CD4-positive, alpha-beta T cell treated with Interleukin-1 beta for 1 hour (primary cell): ENCODE measurements at places on chromosomes 16 and 17.
A peak's percentile ranks its signal among the peaks of the same experiment; 100 is the strongest.

DNA sequence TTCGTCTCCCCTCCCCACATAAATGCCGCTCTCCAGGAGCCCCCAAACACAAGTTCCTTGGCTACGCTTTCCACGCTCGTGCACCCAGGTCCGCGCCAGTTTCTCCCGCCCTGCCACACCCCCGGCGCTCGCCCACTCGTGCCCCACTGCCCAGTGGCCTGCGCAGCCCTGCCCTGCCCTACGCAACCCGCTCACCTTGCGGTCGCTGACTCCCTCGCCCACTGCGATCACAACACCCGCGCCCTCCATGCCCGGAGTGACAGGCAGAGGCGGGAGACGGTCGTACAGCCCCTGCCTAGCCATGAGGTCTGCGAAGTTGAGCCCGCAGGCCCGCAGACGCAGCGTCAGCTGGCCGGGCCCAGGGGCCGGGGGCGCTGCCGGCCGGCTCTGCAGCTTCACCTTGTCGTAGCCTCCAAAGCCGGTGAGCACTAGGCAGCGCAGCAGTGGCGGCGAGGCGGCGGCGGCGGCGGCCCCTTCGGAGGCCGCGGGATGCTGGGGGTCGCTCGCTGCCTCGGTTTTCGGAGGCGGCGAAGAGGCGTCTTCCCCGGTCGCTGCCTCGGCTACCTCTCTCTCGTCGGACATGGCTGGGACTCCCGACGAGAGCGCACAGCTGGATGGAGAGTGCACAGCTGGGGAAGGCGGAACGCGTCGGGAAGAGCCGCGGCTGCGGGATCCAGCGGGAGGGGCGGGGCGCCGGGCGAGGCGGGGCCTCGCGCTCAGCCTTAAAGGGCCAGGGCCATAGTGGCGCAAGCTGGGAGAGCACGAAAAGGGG is at the start of gene VAT1:
Gene VAT1, minus strand, starts transcription at position 645 of the 772 bp plus-strand sequence. Its CDS starts 63 bp downstream, at position 582.
- DNase-seq = peak; percentile 61

DNA sequence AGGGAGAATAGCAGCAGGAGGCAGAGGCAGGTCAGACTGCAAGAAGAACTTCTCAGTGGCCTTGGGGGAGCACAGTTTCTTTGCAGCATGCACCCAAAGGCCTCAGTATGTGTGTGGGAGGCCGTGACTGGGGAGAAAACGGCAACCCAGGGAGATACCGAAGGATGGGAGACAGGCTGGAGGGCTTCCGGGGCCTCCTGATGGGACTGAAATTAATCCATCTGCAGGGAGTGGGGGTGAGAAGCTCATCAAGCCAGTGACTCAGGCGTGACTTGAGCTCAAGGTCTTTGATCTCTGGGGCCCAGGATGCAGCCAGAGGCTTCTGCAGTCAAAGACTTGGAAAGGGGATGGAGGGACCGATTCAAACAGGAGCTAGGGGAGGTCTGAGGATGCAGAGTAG is 5.1 kb upstream of the C17orf113 start:
- DNase-seq = no peak

- peak; percentile 58 for DNase-seq
These were observed 19.2 kb downstream of the GJD3 start for GRCh38 chr17:40345161-40345993.

GRCh38 chr16:9518051-9518450 is 426.6 kb downstream of the HAPSTR1 start:
- no peak for DNase-seq

DNA sequence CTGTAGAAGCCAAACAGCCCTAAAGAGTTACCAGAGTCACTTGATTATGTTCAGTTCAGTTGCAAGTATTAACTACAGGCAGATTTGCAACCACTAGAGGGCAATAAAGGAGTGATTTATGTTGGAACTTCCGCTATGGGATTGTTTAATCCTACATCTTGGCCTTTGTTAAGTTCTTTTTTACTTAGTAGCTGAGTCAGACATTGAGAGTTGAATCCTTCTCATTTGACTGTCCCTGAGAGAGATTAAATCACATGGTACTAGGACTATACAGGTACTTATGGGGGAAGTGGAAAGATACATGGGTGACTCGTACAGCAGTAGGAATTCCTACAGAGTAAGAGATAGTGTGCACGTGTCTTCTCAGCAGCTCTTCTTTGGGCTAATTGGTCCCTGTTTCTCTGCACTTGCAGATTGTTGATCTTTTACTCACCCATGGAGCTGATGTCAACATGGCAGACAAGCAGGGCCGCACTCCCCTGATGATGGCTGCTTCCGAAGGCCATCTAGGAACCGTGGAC is 40.3 kb downstream of the CYB561 start:
- DNase-seq = peak; percentile 39

- no peak for DNase-seq
These were observed 1001.6 kb upstream of the CDH8 start for GRCh38 chr16:63037761-63038396.

GRCh38 chr17:28173801-28174200 is 131.3 kb downstream of the NLK start:
- DNase-seq = no peak

GRCh38 chr16:84527532-84528269 is 23.2 kb upstream of the MEAK7 start:
- no peak for DNase-seq

DNA sequence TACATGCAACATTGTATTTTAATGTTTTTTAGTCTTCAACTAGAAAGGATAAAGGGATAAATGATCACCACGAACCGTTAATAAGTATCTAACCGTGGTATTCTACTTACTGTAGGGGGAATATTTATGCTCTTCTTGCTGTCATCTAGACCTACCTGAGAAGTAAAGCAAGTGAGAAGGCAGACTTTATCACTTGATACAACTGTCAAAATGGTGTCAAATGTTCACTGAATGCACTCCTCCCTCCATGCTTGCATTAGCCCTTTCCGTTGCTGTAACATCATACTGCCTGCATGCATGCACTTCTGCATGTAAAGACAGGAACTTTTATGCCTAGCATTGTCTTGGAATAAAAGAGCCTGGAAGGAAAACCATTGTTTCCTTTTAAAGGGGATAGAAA is 298.6 kb upstream of the PMFBP1 start:
- no peak for DNase-seq

DNA sequence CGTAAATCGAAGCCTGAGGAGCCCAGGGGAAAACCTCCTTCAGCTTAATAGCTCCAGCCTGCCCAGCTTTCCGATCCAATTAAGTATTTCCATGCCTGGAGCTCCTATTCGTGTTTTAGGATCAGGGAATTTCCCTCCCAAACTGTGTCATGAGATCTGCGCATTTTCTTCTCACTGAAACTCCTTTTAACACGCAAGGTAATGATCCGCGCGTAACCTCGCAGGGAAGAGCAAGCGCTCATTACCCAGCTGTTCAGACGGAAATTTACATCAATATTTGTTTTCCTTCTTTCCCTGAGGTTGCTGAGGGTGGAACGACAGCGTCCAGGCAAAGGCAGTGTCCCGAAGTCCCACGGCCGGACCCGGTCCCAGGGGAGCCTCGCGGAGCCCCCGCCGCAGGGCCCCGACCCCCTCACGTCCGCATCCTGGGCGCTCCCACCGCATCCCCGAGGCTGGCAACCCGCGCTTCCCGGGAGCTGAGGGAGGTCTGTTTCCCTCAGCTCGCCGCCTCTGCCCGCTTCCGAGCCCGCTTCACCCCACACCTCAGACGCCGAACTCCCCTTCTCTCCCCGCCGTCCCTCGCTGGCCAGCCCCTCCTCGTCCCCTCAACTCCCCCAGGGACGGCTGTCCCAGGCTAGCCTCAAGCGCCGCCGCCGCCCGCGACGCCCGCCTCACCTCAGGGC is 415 bp downstream of the ABCA5 start:
- no peak for DNase-seq

DNA sequence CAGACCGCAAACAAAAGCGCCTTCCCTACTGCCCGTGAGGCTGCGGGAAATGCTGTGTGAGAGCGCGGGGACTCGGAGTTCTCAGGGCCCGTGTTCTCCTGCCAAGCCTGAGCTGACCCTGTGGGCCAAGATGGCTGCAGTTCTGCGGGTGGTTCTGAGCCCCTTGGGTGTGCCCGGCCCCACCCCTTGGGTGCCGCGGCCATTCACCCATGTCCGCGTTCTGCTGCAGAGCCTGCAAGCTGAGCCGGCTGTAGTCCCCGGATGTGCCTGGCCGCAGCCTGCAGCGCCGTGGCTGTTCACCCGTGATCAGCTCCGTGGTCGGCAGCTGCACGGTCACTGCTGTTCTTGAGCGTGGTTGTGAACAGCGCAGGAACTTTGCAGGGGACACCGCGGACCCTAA is 20.0 kb downstream of the ACSF3 start:
- DNase-seq = no peak

- DNase-seq = no peak
These were observed 46.6 kb upstream of the AKAP1 start for GRCh38 chr17:57038486-57038885.

- DNase-seq = no peak
These were observed 14.0 kb upstream of the BAIAP2 start for GRCh38 chr17:81020767-81021497.

GRCh38 chr17:31674717-31675349 is 184.2 kb downstream of the COPRS start:
- DNase-seq = no peak

DNA sequence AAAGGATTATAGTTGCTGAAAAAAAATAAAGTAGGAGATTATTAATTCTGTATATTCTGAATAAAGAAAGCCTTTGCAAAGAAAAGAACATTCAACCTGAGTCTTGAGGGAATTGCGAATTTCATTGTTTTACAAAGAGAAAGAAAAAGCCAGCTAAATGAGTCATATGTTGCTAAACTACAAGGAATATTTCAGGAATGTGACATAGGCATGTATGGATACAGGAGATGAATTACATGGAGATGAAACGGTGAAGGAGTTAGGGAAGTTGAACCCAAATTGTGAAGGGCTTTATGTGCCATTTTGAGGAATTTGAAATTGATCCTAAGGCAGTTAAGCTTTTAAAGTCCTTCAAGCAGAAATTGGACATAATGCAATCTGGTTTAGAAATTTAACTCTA is 177.3 kb upstream of the RBL2 start:
- DNase-seq = no peak
